SW 1271 (cell line): ENCODE measurements at places on chromosomes 3 and 15.

DNA sequence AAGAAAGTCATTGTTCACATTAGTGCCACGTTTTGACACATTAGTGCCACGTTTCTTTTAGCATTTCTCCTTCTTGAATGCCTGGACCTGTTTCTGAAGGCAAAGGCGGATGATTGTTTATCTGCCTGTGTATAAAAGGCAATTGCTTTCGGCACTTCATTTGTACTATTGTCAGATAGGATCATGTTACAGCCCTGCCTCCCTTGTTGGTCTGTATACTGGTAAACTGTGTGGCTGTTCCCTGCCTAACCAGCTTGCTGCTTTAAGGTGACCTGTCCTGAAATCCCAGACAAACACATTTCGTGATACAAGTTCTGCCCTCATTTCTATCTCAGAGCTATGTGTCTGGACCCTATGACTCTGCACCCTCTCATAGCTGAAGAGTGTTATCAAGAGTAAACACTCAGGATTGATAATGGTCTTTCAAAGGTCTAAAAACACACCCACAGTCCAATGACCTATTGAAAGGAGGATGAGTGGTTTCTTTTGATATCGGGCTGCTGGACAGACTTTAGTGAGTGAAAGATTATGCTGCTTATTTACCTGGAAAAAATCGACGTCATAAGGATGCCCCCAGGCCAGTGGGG, 276.3 kb upstream of the MCTP2 start:
- DNase-seq = no peak

DNA sequence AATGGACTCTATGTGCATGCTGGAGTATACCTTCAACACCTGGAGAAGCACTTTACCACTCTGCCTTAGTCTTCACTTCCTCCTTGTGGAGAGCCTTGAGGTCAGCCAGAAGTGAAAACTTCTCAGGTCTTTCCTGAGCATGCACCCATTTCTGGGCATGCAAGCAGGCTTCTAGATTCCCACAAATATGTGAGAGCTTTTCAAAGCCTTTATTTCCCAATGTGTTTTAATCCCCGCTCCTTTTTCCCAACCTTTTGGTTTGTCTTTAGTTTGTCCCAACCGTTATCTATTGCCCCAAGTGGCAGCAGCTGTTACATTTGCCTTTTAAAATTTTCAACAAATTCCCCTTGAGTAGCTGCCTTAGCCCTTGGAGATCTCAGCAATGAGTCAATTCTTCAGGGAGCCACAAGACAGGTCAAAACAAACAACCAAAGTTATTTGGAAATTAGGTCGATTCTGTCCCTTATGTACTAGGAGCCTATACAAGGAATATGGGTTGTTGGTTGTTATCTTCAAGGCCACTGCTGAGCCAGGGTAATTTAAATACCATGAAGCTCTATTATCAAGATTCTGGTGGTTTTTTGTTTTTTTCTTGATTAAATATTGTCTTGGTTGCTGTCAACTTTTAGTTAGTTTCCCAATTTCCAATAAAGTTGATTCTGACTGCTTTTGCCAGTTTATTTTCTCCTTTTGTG, 44.4 kb downstream of the LSM3 start:
- DNase-seq = no peak

DNA sequence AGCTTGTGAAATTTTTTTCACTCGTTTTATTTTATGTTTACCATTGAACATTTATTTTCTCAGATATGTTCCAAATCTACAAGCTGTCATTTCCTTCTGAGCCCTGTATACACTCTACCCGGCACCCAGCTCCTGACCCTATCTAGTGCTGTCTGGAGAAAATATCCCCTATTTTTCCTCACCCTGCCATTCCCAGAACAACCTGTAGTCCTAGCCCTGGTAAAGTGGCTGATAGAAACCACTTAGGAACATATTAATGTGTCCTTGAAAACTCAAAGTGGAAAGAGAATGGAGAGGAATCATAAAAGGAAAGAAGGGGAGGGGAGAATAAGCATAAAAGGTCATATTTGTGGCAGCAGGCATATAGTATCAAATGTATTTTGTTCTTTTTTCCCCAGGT, 8.2 kb upstream of the TIMMDC1 start:
- DNase-seq = no peak

GRCh38 chr15:66777596-66778313, 75.7 kb downstream of the SMAD6 start:
- no peak for DNase-seq

GRCh38 chr3:87575550-87575949, 299.2 kb upstream of the POU1F1 start:
- no peak for DNase-seq

DNA sequence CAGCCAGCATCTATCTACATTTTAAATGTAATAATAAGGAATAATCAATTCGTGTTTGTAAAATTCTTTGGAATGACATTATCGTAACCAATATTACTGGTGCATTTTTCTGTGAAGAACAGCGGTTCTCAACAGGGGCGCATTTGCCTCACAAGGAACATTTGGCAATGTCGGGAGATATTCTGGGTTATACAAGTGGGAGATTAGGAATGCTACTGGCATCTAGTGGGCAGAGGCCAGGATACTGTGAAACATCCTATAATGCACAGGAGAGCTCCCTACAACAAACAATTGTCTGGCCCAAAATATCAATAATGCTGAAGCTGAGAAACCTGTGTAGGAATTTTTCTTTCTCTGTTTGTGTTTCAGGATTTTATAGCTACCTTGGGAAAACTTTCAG, 25.0 kb downstream of the ACP3 start:
- DNase-seq = peak; percentile 25

DNA sequence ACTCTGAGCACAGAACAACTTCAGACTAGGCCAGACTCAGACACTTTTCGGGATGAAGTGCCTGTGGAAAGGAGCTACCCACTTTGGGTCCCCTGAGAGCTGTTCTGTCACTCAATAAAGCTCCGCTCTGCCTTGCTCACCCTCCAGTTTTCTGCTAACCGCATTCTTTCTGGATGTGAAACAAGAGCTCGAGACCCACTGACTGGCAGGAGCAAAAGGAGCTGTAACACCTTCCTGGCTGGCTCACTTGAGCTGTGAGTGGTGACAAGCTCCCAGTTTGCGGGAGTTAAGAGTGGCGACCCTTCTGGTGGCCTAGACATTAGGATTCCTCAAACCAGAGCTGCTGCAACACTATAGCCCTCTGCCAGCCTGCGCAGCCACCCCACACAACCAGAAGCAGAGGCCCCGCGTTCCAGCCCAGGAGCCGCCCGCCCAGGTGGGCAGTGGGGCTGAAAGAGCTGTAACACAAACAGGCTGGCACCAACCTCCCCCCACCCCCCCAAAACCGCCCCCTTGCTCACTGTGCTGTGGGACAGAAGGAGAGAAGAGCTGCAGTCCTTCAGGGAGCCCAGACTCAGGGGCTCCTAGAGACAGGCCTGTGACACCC, 1178.1 kb upstream of the GBE1 start:
- no peak for DNase-seq

- no peak for DNase-seq
Measured at GRCh38 chr3:127106053-127106452, 86.9 kb upstream of the PRR23E start.

GRCh38 chr3:20637729-20638128, 451.7 kb upstream of the SGO1 start:
- DNase-seq = no peak

GRCh38 chr3:36652104-36652503, 112.2 kb downstream of the DCLK3 start:
- no peak for DNase-seq

GRCh38 chr15:46080016-46080415, 445.2 kb downstream of the SQOR start:
- DNase-seq = no peak

- DNase-seq = no peak
Measured at GRCh38 chr3:126434264-126434590, 39.5 kb downstream of the CFAP100 start.

- no peak for DNase-seq
Measured at GRCh38 chr3:185726254-185726967, 98.4 kb downstream of the IGF2BP2 start.

GRCh38 chr15:89358435-89358754, 23.8 kb upstream of the POLG start:
- DNase-seq = no peak

GRCh38 chr3:149009732-149010131, 18.4 kb downstream of the GYG1 start:
- DNase-seq = no peak

DNA sequence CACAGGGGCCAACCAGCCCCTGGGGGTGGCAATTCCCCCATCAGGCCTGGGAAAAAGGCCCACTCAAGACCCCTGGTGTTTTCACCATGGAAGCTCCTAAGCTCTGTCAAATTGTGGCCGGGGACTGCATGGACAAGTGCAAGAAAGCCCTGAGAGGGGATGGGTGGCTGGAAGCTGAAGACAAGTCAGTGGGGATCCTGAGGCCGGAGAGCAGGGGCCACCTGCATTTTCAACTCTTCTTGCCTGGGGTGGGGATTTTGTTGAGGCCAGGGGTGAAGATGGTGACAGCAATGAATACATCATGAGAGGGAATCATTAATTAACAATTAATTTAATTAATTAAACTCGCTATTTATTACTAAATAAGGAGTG, 33.9 kb downstream of the FEM1B start:
- no peak for DNase-seq

- no peak for DNase-seq
Measured at GRCh38 chr3:126555795-126556636, 2.7 kb downstream of the C3orf22 start.

GRCh38 chr3:115615001-115615814, 8.1 kb upstream of the GAP43 start:
- DNase-seq = no peak

DNA sequence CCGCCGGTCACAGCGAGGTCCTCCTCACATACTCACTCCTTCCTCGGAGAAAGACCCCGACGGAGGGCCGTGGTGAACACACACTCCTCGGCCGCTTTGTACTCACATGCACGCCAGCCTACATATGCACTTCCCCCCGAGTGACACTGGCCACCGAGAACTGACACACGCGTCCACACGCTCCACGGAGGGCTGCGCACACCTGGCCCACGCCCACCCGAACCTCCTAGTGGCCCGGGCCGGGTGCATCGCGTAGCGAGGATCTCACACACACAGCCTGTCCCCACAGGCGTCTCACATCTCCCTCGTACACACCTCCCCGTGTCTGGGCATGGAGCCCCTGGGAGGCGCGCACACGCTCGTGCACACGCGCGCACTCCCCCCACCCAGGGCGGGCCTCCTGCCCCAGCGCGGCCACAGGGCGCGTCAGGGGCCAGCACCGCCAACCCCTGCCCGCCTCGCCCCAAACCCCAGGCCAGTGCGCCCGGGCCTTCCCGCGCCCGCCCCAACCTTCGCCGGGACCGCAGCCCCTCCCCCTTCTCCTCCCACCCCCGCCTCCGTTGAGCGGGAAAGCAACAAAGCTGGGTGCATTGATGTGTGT, 411 bp upstream of the C3orf70 start:
- DNase-seq = no peak

GRCh38 chr3:78035131-78035641, 995.3 kb downstream of the ROBO2 start:
- no peak for DNase-seq

DNA sequence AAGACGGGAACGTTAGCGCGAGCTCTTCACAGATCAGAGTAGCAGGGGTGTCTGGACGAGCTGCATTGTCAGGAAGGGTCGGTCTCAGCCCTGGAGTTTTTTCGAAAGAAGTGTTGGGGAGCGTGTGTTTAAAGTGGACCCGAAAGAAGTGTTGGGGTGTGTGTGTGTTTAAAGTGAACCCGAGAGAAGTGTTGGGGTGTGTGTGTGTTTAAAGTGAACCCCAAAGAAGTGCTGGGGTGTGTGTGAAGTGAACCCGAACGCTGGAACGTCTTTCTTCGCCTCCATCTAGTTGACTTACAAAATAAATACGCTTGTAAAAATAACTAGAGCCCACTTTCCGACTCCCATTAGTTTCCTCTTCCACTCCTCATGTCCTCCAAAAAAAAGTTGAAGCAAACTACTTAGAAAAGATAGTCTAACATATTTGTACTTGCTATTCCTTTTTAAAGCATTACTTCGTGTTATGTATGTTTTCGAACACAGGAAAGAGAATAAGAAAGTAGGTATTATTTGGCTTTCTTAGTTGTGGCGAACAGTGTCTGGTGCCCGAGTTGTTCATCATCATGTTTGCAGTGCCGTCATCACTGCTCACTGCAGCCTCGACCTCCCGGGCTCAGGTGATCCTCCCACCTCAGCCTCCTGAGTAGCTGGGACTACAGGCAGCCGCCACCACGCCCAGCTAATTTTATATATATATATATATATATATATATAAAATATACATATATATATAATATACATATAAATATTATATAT, 1.0 kb downstream of the LRCH3 start:
- DNase-seq = no peak

DNA sequence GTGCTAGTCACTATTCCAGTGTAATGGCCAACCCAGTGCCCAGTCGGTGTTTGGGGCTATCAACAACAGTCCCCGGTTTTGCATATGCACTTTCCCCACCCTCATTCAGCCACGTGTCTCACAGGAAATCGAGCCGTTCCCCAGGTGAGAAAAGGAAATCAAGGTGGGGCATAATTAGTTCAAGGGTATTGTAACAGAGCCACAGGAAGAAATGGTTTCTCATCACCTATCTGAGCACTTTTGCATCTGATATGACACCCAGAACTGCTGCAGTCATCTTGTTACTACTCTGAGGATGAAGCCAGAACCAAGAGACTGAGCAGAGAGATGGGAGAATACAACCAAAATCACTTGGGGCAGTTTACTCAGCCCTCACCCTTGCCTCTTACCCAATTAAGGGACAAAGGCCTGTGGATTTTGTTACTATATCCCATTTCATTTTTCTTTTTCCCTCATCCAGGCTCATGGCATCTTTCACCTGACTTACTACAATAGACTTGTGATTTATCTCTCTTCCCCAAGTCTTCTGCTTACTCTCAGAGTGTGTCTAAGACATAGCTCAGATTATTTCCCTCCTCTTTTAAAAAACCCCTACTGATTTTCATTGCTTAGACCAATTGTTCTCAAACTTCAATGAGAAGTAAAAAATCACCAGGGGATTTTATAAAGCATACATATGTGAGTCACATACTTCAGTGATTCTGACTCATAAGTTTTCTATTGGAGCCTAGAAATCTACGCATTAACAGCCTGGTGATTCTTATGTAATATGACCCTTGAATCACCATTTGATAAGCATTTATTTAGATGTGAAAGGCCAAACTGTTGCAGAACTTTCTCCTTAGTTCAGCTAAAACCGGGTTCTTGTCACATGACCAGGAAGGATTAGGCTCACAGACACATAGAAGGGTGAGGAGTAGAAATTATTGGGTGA, 40.5 kb downstream of the TRAT1 start:
- peak; percentile 8 for DNase-seq

- DNase-seq = no peak
Measured at GRCh38 chr3:177337541-177338331, 140.5 kb upstream of the TBL1XR1 start.

DNA sequence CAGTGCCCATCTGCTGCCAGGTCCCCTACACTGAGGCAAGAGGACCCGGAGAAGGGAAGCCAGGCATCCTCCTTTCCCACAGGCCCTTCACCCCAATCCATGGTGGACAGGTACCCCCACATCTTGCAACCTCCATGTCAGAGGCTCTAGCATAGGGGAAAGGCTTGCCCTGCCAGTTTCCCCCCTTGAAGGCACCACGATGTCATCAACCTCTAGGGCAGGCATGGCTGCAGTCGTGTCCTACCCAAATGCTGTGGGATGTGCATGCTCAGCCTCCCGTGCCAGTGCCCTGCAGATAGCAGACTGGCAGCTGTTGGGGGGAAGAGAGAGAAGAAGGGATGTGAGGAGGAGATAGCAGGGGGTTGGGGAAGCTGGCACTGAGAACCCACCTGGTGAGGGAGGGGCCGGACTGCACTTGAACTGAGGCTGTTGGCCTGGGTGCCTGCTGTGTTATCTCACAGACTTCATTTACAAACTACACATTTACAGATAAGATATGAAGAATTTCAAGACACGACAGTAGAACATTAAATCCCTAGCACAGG, 197.5 kb downstream of the ADAMTS9 start:
- DNase-seq = no peak

- DNase-seq = no peak
Measured at GRCh38 chr3:149547413-149547812, 72.9 kb downstream of the TM4SF4 start.
